ENCODE measurements at places on chromosomes 16 and 17.

DNA sequence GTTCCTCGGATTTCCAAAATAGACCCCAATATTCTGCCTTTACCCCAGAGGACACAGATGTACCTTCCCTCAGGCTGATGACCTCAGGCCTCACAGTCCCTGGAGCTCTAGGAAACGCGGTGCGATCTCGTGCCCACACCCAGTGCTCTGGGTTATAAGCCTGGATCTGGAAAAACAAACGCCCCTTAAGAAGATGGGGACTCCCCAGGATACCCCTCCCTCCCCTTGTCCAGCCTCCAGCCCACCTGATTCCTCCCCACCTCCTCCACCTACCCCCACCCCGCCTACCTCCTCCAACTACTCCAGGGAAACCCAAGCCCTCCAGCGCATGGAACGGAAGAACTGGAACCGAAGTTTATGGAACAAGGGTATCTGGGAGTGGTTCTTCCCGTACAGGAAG lies 19.1 kb downstream of the PRR11 start:
- no peak for DNase-seq

GRCh38 chr17:3665834-3666233 lies 2.5 kb downstream of the TAX1BP3 start:
- DNase-seq = no peak

GRCh38 chr17:76253841-76254240 lies 11.3 kb upstream of the UBALD2 start:
- DNase-seq = no peak

DNA sequence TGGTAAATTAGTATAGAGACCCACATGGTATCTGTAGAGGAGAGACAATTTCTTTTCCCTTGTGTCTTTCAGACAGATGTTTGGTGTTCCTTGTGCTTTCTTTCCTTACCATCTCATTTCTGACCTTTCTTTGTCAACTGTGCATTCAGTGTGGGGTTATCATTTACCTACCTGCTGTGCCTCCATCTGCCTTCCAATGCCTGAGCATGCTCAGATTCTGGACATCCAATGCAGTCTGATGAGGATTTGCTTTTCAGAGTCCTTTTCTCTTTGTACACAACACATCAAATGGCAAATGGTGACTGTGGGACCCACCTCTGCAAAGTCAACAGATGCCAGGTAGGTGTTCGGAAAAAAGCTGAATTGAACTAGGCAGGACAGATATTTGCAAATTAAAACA lies 364.8 kb downstream of the CA10 start:
- DNase-seq = no peak

DNA sequence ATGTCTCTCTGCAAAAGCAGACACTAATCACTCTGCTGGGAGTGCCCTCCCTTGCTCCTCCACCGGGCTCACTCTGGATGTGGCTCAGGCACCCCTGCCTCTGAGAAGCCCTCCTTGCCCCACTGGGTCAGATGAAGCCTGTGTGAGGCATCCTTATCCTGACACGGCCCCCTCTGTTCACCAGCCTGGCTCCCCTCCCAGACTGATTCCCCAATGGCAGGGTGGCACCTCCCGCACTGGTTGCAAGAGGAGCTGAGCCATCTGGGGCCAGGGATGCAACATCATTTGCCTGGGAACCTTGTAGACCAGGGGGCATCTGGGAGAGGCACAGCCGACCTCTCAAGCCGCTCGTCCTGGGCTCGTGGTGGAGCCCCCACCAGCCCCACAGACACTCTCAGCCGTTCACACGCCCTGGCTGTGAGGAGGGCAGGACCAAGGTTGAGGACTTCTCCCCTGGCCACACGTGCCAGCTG lies 6.7 kb downstream of the SMTNL2 start:
- no peak for DNase-seq

- no peak for DNase-seq
Measured at GRCh38 chr16:65254144-65254543, 132.3 kb upstream of the CDH11 start.

GRCh38 chr16:48300391-48300856 lies 53.1 kb upstream of the ABCC11 start:
- no peak for DNase-seq

- no peak for DNase-seq
Measured at GRCh38 chr16:70594569-70594968, 51.8 kb upstream of the IL34 start.

DNA sequence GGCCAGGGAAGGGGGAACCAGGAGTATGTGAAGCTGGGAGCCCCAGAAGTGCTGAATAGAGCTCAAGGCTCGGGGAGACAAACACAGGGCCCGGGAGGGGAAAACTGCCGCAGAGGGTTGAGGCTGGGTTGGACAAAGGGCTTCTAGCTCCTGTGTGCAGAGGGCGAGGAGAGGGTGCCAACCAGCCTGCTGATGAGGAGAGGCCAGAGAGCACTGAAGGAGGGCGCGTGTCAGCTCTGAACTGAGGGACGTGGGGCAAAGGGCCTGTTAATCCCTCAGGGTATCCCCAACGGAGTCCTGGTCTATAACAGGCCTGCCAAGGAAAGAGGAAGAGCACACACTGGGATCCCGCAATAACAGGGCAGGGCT lies 151.3 kb downstream of the C16orf78 start:
- no peak for DNase-seq
